ENCODE measurements at places on chromosomes 1 and 21.
A peak's percentile ranks its signal among the peaks of the same experiment; 100 is the strongest.

DNA sequence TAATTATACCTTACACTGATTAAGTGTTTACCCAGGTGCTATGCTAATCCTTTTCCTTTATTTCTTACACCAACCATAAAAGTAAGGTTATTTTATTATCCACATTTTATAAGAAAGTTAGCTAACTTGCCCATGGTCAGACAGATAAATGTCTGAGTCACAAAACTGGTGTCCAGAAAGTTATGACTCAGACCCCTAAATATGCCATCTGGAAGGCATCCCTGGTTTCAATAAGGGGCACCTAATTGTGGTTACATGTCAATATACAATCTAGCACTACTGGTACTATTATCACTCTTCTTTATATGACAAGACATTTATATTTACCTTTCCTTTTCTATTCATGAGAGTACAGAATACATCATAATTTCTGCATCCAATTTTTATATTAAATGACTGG lies 496.5 kb upstream of the ADGRL2 start:
- DNase-seq = no peak

DNA sequence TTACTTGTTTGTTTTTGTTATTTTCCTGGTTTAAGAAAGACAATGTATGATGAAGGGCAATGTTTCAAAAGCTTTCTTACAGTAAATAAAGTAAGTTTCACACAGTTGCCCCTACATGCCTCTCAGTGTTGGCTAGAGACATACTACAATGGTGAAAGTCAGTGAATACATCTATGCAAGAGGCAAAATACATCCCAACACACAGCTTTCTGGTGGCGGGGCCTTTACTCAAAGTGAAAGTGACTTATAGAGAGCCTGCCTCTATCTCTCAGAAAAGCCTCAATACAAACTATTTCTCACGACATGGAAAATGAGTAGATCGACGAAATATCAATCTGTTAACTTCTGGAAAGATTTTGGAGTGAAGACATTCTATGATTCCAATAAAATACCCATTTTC lies 122.3 kb downstream of the SLC30A10 start:
- DNase-seq = no peak

DNA sequence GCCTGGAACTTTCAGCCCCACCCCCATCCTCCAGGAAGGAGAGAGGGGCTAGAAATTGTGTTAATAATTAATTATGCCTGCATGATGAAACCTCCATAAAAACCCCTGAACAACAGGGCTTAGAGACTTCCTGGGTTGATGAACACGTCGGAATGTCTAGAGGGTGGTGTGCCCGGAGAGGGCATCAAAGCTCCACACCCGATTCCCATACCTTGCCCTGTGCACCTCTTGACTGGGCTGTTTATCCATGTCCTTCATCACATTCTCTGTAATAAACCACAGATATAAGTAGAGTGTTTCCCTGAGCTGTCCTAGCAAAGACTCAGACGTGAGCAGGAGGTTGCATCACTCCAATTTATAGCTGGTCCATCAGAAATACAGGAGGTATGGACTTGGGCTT lies 624.0 kb downstream of the NPHP4 start:
- no peak for DNase-seq

DNA sequence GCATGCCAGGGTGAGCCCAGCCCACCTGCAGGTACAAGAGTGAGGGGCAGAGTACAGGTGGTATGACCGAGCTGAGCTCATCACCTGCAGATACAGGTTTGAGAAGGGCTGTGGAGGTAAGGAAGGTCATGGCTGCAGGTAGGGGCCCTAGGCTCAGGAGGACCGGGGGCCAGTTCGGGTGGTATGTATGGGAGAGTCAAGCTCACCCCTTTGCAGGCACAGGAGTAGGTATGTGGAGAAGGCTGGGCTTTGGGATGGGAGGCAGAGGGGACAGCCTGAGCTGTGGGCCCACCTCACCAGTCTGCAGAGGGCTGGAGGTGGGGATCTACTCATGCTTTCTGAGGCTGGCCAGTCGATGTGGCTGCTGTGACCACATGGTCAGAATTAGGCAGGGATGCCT lies 17.2 kb downstream of the PODN start:
- DNase-seq = no peak

GRCh38 chr1:241163363-241163762 lies 193.6 kb downstream of the RGS7 start:
- no peak for DNase-seq

GRCh38 chr1:24928689-24929397 lies 1.2 kb downstream of the RUNX3 start:
- peak; percentile 27 for DNase-seq

DNA sequence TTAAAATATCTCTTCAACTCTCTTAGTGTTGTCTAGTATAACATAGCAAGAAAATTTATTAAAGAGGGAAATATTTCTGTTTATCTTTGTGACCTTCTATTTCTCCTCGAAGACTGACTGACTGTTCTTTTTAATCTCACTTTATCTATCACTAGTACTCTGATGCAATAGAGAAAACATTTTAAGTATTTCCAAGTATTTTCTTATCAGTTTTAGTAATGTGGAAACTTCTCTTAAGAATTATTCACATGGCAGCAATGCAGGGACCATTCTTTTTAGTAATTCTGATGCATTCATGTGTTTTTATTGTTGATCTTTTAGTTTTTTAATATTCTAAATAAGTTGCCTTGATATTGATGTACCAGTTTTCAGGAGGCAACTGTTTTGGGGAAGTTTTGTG lies 115.7 kb downstream of the NEK7 start:
- no peak for DNase-seq

DNA sequence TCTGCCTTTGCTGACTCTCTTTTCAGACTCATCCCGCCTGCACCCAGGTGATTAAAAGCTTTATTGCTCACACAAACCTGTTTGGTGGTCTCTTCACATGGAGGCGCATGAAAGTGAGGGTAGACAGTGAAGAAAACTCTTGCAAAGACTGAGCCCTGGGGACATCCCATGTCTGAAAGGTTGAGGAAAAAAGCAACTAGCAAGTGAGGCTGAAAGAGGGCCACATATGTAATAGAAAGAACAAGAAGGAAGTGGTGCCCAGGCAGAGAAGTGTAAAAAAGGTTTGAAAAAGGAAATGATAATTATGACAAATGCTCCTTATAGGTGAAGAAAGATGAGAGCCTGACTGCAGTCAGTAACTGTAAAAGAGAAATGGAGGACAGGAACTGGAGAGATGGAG lies 115.9 kb upstream of the NEK7 start:
- no peak for DNase-seq

DNA sequence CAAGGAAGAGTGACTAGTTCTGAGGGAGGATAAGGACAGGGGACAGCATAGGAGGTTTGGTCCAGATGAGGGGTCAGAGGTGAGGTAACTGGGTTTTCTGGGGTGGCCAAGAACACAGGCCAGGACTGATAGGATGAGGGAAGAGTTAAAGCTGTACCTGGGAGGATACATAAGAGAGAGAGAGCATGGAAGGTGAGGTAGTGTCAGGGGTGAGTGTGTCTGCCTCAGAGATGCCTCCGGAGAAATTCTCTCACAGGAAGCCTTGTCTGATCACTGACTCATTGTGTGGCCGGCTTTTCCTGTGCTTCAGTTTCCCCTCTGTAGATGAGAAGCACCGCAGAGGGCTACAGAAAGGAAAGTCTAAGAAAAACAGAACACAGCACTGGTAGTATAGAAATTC lies 40.2 kb downstream of the FASLG start:
- no peak for DNase-seq

- DNase-seq = no peak
These were observed 80.3 kb upstream of the DPH5 start for GRCh38 chr1:101105877-101106276.

DNA sequence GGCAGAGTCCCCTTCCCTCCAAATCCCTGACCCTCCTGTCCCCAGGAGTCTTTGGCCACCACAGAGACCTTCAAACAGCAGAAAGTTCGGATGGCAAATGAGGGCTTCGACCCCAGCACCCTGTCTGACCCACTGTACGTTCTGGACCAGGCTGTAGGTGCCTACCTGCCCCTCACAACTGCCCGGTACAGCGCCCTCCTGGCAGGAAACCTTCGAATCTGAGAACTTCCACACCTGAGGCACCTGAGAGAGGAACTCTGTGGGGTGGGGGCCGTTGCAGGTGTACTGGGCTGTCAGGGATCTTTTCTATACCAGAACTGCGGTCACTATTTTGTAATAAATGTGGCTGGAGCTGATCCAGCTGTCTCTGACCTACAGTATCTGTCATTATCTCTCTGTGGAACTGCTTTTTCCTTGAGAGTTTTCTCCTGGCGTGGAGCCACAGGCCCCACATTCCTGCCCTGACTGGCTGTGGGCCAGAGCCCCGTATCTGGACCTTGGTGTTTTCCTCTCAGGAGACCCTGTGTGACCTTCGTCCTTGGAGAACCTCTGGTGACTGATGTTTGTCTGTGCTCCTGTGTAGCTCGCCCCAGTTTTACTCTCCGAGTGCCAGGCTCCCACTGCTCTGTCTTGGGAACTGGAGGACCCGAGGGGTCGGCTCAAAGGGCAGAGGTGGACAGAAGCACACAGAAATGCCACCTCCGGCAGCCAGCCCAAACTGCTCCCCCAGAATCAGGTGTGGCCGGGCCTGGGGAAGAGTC lies 4.8 kb downstream of the SLC27A3 start:
- DNase-seq = no peak

GRCh38 chr1:2257245-2257627 lies 29.1 kb downstream of the SKI start:
- peak; percentile 76 for DNase-seq

GRCh38 chr1:12446593-12446992 lies 171.4 kb downstream of the DHRS3 start:
- DNase-seq = no peak

DNA sequence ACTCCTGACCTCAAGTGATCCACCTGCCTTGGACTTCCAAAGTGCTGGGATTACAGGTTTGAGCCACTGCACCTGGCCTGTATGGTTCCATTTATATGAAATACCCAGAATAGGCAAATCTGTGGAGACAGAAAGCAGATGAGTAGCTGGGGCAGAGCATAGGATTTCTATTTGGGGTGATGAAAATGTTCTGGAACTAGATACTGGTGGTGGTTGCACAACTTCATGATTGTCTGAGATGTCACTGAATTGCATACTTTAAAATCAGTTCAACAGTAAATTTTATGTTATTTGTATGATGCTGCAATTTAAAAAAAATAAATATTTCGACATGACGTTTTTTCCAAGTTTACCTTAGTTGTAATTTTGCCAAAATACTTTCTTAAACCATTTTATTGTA lies 23.9 kb downstream of the ITSN1 start:
- no peak for DNase-seq

DNA sequence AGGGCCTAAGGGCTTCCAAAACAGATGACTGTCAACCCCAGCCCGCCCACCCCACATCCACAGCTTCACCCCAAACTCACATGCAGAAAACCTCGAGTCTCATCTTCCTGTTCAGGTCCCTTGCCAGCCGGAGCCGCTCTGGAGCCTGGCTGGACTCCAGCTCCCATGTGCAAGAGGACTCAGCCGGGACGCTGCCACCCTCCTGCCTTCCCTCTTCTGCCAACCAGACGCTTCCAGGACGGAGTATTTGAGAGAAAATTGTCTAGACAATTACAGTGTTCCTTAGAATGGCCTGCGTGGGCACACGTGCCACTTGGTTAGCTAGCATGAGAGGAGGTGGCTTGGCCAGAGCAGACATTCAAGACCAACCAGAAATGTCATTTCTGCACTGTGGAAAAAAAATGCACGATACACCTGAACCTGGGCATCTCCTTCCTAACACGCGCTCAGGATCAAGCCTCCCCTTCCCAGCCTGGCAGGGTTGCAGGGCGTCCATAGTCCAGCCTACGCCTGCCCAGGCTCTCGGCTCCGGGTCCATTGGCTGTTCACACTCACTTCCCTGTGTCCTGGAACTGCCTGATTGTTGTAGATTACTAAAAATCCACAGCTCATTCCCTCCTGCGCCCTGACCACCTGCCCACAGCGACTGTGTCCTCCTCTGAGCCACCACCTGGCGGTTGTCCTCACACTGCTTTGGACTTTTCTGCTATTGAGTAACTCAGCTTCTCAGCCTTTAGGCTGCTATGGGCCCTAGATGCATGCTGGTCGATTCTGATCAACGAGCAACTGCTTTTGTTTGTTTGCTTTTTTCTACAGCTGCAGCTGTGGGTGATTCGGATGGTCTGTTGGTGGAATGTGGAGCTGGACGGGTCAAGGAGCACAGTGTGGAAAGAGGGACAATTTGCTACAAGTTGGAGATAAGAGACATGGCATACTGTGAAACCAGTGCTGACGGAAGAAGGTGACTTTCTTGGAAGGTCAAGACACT lies at the start of gene CLDN14:
Gene CLDN14, minus strand, starts transcription at position 708 of the 988 bp plus-strand sequence. CDS start 18,427 bp downstream, outside the sequence.
- DNase-seq = no peak

- DNase-seq = no peak
These were observed 160.3 kb downstream of the PTPRU start for GRCh38 chr1:29396438-29397255.

- DNase-seq = no peak
These were observed 23.7 kb upstream of the ETV3 start for GRCh38 chr1:157161901-157162300.

- DNase-seq = no peak
These were observed 637 bp upstream of the MYBPHL start for GRCh38 chr1:109307274-109308021.

DNA sequence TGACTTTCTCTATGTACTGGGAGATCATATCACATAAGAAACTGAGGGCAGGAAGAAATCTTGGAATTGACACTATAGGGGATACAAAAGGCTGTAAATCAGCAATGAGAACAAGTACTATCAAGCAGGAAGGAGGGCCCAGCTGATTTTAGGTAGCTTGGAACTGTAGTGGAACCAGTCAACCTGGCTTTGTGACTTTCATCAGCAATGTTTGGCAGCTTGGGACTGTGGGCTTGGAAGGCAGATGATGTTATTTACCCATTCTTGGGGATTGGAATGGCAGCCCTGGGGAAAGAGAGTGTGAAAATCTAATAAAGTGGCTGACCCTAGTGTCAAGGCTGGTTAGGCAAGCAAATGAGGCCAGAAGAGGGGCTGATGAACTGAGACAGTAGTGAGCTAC lies 1073.3 kb downstream of the ADGRL2 start:
- no peak for DNase-seq
